Stimulated activated naive CD8-positive, alpha-beta T cell treated with anti-CD3 and anti-CD28 coated beads, Interleukin-15, amount 100 ng/mL, for 72 hours (primary cell): ENCODE measurements at places on chromosomes 11 and 22.

DNA sequence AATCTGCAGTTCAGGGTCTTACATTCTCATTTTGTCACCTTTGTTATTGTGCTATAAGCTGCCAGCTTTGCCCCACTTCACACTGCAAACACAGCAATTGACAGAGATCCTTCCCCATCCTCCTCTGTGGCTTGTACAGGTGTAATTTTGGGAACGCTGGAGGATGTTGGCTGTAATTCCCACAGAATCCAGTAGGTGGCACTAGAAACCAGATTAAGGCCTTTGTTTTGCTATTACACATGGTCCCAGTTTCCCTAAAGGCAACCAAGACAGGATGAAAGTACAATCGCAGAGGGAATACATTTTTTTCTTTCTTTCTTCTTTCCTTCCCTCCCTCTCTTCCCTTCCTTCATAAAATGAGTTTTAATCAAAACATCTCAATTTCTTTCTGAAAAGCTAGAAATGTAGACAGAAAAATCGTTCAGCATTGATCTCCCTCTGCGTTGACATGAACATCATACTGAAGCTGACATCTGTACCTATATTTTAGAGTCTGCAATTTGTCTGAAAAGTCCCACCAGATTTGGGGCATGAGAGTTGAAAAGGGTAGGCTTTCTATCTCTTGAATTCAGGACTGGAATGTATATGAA, 21.3 kb upstream of the NELL1 start:
- peak; percentile 23 for DNase-seq

GRCh38 chr22:32005453-32005852, 37.6 kb upstream of the SLC5A1 start:
- DNase-seq, result no peak

DNA sequence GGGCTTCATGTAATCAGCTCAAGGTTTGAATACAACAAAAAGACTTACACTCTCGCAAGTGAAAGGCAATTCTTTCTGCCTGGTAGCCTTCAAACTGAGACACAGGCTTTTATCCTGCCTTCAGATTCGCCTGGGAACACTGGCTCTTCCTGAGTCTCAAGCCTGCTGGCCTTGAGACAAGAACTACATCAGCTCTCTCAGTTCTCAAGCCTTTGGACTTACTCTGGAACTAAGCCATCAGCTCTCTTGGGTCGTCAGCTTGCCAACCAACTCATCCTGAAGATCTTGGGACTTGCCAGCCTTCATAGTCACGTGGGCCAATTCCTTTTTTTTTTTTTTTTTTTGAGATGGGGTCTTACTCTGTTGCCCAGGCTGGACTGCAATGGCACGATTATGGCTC, 35.7 kb upstream of the LRRC10B start:
- no peak for DNase-seq

GRCh38 chr11:96614846-96615245, 225.0 kb downstream of the JRKL start:
- no peak for DNase-seq

DNA sequence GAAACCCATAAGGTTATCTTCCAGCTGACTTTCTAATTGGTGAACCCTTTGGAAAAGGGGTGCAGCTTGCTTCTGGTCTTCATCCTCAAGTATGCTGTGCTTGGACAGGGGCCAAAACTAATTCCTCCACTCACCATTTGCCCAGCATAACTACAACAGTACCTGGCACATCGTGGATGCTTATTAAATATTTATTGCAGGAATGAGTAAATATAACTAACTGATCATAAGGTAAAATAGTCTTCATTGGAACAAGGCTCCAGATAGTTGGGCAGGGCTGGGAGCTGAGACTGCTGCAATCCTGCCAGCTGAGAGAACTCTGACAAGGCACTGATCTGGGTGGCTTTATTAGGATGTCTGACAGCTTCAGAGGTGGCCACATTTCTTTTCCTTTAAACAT, 2.4 kb upstream of the SIDT2 start:
- no peak for DNase-seq

DNA sequence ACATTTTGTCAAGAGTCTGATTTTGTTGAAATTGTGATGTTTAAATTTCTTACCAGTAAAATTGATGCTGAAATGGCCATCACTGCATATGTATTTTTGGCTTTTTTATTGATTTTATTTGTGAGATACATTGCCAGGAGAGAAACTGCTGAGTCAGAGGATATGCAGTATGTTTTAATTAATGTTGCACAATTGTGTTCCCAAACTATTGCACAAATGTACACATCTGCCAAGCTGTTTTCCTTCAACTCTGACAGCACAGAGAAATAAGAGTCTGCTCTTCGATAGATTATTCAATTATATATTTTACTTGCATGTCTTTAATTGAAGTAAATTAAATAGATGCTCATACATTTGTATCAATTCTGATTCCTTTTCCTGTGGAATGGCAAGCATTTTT, 640.2 kb upstream of the LUZP2 start:
- DNase-seq, result no peak

DNA sequence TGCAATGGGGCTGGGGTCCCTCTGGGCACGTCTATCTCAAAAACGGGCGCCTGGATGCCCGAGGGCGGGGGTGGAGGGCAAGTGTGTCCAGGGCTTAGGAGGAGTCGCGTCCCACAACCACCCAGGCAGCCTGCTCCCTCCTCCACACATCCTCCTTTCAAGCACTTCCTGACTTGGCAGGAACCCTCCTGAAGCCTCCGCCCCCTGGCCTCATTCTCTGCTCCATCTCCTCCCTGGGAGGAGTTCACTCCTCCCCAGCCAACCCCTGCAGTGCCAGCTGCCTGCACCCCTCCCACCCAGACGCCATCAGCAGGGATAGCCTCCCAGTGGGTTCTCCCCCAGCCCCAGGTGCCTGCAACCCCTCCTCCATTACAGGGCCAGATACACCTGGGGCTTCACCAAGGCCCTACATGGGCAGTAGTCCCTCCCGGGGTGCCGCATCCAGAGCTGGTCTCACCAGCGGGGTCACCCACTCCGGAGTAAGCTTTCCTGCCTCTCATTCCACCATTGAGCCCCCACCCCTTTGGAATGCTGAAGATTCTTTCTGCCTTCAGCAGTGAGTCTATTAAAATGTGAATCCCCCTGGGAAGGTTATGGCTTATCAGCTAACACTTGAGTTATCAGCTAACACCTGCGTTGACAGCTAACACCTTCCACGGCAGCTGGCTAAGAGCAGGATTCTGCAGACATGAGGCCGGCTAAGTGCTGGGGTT, 24.4 kb downstream of the RTN4R start:
- peak; percentile 46 for DNase-seq

- DNase-seq, result no peak
Measured at GRCh38 chr22:38097557-38098409, 12.7 kb downstream of the BAIAP2L2 start.

- DNase-seq, result no peak
Measured at GRCh38 chr11:69009441-69010211, 3.4 kb downstream of the MRGPRF start.

DNA sequence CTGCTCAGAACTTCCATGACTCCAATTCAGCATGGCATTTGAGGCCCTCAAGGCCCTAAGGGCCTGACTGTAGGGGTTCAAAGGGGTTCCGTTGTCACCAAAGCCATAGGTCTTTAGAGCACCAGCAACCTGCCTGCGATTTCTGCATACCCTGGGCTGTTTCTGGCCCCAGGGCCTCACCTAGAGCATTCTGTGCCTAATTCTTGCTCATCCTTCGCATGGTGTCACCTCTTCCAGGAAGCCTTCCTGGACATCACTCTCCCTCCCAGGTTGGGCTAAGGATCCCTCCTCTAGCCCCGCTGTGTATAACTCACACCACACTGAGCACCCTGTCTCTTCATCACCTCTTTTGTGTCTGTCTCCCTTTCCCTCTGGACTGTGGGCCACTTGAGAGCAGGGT, 194.3 kb downstream of the CEP164 start:
- no peak for DNase-seq

- DNase-seq, result no peak
Measured at GRCh38 chr11:43447151-43447550, 88.4 kb downstream of the TTC17 start.

DNA sequence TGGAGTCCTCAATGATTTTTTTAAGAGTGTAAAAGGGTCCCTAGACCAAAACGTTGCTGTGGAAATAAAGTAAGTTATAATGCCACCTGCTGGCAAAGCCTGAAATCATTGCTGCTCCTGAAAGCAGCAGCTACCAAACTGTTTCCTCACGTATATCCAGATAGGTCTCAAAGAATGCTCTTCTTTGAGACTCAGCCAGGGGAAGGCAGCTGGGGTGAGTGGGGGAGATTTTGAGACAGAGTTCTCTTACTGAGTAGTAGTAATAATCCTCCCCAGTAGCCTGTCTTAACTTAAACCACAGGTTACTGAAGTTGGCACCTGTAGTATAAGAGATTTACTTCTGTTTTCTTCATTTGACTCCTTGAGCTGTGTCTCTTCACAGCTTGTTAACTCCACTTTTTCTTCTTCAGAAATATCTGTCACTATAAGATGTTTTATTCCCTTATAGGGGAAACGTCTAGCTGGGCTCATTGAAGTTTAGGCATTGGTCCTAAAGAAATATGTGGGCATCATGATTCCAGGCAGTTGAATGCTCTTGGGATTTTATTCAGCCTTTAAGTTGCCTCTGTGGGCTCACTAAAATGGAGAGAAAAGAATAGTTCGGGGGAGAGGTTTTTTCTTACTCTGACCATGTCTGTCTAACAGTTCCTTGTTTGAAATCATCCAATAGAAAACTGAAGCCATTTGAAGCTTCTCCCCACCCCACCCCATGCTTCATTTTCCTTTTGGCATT, 77.9 kb downstream of the BTBD10 start:
- peak; percentile 20 for DNase-seq

- DNase-seq, result peak; percentile 47
Measured at GRCh38 chr11:47186076-47186699, at the start of gene PACSIN3. Gene PACSIN3 (minus strand): TSS chr11:47186434. CDS start chr11:47182727, 3,707 bp downstream.

DNA sequence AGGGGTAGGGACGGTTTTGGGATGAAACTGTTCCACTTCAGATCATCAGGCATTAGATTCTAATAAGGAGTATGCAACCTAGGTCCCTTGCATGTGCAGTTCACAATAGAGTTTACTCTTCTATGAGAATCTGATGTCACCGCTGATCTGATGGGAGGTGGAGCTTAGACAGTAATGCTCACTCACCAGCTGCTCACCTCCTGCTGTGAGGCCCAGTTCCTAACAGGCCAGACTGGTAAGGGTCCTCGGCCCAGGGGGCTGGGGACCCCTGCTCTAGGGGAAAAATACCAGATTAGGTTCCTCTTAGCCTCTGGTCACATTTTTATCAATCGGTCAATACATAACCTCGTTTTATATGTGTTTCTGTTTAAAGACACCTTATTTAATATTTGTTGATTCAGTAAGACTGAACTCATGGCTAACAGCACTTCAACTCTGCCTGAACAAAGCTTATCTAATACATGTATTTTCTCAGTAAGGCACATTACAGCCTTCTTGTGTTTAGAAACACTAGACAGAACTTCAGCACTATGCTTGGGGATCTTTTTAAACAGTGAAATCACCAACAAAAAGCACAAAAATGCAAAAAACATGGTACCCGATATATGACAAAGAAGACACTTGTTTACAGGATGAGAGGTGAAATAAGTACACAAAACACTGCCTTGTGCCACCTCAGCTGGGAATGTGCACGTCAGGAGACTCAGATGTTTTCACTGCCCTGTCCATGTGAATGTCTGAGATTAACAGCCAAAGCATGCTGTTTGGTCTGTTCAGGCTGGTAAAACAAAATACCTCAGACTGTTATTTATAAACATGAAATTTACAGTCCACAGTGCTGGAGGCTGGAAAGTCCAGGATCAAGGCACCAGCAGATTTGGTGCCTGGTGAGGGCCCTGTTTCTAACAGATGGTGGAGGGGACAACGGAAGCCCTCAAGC, 107.5 kb downstream of the USP35 start:
- DNase-seq, result no peak

DNA sequence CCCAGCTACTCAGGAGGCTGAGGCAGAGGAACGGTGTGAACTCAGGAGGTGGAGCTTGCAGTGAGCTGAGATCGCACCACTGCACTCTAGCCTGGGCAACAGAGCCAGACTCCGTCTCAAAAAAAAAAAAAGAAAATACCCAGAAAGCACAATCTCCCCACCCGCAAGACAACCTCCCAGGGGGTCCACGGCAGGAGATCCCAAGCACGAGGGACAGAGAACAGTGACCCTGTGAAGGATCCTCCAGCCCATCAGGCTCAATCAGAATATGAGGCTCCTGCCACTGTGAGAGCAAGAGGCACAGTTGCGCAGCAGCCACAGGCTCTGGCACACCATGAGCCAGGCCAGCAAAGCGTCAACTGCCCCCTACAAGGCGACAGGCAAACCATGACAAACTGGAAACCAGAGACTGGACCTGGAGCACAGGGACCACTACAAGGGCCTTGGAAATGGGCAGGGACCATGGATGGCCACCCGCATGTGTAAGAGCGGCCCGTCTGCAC, 164.8 kb upstream of the GRK3 start:
- no peak for DNase-seq

DNA sequence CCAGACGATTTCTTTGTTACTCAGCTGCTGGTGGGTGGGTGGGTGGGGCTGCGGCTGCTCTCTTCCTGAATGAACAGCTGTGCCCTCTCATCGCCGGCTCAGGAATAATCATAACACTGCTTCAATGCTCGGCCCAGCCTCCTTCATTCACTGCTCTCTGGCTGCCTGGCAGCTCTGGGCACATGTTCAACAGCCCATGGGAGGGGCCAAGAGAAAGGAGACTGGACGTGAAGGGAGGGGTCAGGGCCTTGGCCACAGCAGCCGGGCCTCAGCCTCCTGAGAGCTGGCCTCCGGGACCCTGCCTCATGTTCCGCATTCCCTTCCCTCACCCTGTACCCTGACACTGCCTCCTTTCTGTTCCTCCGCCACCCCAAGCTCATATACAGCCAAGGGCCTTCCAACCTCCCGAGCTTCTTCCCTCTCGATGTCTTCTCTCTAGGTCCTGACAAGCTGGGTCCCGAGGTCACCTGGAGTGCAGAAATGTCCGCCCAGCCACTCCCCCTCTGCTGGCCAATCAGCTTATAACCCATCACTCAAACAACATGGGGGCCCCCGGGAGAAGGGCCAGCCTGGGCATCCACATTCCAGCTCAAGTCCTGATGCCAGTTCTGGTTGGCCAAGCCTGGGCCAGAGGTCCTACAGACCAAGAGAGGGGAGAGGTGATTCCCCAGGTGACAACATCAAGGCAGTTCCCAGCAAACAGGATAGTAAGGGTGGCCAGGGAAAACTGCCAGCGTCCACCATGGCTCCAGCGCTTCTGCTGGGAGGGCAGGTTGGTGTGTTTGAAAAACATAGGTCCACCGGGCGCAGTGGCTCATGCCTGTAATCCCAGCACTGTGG, 3.2 kb upstream of the CSDC2 start:
- DNase-seq, result no peak

DNA sequence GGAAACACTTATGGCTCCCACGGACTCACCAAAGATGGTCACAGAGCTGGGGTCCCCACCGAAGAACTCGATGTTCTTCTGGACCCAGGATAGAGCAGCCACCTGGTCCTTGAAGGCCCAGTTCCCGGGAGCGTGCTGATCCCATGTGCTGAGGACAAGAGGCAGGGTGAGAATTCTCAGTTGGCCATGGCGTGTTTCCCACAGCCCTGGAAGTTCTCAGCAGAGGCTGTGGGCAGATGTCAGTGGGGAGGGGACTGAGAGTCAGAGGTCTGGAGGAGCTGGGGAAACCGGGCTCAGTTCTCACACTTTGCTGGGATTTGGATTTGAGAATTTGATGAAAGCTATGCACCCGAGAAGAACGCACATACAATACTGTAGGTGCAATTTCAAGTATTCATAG, 193.3 kb downstream of the BCR start:
- DNase-seq, result no peak
